ENCODE measurements at places on chromosomes 2 and 18. TPM values are rescaled to one million over a fixed set of nuclear protein-coding genes. Genes with fewer than 3 reads are reported as not detected.
A peak's percentile ranks its signal among the peaks of the same experiment; 100 is the strongest.

- no peak for DNase-seq
Measured at GRCh38 chr18:23570912-23571504, 15.3 kb downstream of the NPC1 start.

DNA sequence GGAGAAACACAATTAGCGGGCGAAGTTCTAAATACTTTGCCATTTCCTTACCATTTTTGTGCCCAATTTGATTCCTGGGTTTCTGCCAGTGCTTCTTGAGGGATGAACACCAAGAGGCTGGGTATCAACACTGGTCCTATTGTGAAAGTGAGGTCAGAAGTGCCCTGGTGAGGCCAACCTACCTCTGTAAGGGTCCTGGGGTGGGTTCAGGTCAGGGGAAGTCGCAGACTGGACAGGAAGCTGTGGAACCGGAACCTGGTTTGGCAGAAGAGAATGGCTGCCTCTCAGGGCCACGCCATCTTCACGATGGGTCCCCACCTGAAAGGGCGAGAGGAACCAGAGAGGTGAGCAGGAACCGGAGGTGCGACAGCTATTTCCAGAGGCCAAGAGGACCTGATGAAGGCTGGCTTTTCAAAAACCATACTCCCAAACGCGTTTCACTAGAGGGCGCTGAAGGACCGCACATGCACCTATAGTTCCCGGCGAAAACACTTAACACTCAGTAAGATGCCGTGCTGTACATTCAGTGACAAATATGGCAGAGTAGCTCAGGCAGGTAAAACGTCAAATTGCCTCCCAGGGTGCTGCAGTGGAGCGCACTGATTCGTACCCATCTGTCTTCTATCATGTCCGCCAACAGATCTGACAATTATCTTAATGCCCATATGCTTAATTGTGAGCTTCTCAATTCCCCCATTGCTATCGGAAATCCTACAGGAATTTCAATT lies 275.3 kb upstream of the CCDC68 start:
- DNase-seq = peak; percentile 12

DNA sequence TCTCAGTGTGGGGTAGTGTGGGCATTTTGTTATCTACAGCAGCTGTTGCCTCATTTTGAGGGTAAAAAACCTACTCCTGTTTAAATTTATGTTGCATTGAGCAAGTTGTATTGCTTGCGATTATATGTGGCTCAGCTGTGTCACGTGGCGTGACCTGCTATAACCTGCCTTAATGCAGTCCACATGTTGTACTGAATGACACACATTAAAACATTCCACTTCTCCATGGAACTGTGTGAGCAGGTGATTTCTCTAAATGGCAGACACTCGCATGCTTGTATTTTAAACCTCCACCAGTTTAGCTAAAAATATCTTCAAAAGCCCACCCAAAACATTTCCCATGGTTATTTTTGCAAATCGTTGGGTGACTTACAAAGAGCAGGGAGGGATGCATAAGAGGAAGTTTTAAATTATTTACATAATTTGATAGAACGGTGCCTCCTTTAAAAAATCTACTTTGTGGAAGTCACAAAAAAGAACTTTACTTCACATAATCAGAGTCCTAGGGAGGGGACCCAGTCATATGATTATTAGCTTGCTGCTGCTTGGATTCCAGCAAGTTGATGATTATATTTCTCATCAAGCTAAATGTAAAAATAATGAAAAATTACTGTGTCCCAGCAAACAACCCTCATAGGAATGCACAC lies 163.3 kb upstream of the ZEB2 start:
- DNase-seq = no peak

The RFTN2 gene
- not detected for total RNA-seq

The SATB2 gene
- 0.05 TPM for total RNA-seq
